Stimulated activated CD8-positive, alpha-beta memory T cell treated with anti-CD3 and anti-CD28 coated beads, Interleukin-4, amount 100 ng/mL, for 4 hours (primary cell): ENCODE measurements at places on chromosomes 1 and 21.

DNA sequence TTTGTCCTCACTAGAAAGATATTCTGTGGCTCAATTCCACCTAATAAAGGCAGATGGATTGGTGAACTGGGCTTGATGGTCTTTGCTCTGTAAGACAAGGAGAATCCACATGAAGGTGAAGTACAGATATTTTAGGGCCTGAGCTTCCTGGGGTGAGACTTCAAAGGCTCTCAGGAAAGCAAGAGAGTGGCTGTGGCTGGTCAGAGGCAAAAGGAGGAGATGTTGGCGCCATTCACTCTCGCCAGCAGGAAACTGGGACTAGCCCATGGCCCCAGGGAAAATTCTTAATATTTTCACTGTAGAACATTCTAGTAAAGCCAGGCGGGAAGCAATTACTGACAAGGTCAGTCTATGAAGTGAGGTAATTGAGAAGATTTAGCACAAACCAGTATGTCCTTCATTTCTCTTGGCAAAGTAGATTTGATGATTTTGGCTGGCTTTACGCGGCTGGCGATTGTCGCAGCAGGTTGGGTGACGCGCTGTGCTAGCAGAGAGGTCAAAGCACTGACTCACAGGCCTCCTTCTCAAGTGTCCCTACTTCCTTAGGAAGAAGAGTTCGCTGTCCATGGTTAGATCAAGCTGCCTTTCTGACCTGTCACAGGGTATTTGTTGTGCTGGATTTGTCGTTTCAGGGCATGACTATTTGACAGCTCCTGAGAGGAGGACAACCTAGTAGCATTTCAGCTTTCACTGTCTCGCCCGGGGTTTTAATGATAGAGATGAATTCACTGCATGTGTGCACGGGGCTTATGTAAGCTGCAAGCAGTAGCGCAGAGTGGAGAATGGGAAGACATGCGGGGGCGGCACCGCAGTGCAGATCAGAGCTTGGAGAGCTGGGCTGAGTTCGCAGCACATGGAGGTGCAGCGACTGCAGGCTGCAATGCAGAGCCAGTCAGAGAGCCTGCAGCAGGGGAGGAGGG, 32.7 kb downstream of the XCL1 start:
- DNase-seq: no peak

DNA sequence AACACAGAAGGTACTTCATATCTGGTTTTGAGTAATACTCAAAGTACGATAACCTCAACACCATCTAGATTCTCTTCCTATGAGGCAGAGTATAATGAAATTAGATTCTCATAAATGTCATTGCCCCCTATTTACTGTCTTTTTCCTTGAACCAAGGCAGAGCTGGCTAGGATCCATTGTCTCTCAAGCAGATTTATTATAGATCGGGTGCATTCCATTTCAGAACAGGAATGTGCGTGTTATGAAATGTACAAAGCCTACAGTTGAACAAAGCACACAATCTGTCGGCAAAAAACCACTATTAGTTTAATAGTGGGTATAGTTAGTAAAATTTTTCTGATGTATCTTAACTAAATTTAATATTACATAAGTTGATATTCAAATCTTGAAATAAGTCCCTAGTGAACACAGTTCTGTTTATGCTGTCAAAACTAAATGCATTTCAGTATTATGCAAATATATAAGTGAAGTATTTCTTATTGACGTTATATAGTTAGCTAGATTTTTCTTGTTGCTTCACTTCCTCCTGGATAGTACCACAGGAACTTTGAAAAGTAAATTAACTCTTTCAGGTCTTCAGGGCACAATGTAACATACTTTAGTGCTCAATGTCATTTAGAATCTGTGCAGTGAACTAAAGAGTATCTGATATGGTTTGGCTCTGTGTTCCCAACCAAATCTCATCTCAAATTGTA, 92.1 kb downstream of the DDAH1 start:
- DNase-seq: no peak

DNA sequence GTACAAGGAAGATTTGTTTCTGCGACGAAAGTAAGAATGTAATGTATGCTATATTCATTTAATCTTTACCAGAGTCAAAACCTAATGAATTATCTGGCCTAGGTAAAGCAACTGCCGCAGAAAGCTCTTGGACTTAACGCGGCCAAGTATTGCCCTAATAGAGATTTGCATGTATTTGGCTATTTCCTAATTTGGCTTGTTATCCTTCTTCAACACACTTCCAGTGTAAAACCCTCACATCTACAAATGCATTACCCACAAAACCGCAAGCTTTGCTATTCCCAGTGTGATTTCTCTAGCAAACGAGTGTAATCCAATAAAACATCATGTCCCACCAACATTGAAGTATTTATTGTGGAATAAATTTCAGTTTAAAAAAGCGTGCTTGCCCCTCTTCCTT, 123.8 kb upstream of the LMO4 start:
- no peak for DNase-seq

GRCh38 chr1:52917156-52917555, 4.4 kb downstream of the ECHDC2 start:
- no peak for DNase-seq

DNA sequence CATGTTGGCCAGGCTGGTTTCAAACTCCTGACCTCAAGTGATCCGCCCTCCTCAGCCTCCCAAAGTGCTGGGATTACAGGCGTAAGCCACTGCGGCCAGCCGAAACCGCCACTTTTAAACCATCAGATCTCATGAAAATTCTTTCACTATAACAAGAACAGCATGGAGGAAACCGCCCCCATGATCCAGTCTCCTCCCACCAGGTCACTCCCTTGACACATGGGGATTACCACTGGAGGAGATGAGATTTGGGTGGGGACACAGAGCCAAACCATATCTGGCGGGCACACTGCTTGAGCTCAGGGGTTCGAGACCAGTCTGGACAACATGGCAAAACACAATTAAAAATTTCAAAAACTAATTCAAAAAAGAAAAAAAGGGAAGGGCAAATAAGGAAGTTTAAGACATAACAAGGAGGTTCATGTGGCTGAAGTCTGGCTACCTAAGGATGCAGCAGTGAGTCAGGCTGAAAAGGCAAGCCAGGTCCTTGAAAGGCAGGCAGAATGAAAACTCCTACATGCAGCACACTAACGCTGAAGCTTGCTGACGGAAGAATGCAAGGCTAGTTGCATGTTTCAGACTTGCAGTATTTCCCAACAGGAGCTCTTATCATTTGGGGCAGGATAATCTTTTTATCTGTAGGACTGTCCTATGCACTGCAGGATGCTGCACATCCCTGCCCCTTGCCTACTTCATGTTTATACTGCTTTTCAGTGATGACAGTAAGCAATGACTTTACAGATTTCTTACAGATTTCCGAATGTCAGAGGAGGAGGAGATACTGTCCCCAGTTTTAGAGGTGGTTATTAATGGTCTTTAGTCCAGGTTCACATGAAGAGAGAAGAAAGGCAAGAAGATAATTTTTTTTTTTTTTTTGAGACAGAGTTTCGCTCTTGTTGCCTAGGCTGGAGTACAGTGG, 49.3 kb downstream of the FBXO42 start:
- DNase-seq: no peak

DNA sequence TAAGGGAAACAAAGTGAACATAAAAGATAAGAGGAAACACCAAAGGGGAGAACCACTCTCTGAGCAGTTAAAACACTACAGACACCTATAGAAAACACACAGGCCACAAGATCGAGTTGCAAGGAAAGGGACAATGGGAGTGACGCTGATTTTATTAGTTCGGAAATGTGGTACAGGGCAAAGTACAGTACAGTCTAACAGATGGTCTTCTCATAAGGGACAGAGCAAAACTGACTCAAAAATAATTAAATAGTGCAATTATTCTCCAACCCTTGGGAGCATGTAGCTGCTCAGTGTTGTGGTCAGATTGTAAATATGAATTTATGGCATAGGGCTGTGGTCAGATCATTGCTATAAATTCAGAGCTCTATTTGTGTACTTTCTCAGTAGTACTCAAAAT, 352.0 kb downstream of the USH2A start:
- no peak for DNase-seq

DNA sequence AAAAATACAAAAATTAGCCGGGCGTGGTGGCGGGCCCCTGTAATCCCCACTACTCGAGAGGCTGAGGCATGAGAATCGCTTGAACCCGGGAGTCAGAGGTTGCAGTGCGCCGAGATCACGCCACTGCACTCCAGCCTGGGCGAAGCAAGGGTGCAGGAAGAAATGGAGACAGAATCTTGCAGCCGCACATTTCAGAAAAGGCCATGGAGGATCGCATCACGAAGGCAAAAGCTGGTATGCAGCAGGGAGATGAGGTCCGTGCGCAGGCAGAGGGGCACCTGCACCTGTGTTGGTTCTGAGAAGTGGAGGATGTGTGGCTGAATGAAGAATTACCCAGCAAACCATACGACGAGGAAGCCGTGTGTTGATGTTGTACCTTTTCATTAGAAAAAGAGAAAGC, 53.0 kb upstream of the ABCG1 start:
- no peak for DNase-seq

DNA sequence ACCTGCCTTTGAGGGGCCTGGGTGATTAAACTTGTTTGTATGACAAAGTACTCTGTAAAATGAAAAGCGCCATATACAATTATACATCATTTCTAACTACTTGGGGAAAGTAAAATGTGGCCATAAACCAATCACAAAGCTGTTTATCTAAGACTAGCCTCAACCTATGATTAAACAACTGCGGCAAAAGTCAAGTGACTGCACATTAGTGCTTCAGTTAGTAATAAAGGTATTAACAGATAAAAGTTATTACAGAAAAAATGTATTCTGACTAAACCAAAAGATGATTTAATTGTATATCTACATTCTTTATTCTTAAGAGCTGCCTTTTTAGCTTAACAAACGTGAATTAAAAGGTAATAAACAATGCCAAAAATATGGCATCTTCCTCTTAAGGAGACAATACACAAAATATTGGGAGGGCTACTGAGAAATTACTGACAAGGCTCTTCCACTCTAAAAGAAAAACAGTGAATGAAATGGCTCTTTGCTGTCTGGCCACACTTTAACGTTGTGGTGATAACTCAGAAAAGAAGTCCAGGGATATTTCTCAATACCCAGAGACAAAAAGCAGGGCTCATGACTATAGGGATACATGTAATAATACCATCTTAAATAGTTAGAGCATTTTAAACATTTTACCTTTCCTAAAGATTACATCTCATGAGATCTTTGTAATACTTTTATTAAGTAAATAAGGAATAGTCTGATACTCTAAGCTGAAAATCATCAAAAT, 8.6 kb downstream of the ARHGAP29 start:
- no peak for DNase-seq

- no peak for DNase-seq
Measured at GRCh38 chr21:40270047-40270446, 402.8 kb downstream of the PCP4 start.

GRCh38 chr1:231233735-231234417, 7.1 kb upstream of the GNPAT start:
- no peak for DNase-seq

- DNase-seq: no peak
Measured at GRCh38 chr1:75693551-75693950, 31.0 kb upstream of the ACADM start.

DNA sequence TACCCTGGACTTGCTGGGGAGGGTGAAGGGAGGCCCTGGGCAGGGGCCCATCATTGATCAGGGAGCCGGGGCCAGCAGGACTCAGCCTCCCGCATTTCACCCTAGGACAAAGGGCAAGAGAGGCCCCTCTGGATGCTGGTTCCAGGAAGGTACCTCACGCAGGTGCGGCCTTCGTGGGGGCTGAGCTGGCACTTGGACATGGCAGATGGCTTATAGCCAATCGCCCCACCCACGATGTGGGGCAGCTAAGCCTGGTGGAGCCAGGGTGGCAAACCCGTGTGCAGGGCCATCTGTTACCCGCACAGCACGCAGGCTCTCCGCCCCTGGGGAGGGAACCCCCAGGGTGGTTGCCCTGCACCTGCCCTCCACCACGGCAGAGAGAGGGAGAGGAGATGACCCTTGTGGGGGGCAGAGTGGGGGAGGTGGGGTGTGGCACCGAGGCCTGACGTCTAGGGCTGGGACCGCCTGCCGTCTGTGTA, 2.5 kb downstream of the TFF3 start:
- DNase-seq: no peak

DNA sequence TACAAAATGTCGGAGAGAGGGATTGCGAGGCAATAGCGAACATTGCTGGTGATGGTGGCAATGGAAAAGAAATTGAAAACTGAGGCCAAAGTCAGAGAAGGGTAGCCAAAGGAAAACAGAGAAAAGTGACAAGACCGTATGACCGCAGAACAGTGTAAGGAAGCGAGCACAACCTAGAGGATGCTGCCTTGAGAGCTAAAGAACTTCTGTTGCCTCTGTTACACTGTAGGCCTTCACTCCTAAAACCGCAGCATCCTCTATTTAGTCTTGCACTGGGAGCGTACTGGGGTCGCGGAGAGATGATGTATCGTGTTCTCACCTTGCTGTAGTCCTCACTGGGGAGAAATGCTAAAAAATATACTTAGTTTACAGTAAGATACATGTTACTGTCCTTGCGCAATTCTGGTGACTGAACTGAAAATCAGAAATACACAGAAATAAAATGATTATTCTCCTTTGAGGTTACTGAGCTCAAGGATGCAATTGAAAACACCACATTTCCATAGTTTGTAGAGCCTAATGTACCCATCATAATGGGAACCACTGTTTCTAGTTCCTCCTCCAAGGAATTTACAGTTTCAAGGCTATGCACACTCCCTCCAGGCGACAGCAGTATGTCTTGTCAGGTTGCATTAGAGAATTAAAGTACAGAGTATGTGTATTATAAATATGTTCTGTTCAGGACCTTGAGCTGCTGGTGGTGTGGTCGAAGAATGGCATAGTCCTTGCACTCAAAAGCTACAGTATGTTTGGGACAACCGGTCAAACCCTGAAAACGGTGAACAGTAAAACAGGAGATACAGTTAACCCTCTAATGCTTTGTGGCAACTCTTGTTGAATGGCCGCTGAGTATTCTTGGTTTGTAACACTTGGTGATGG, 1.3 kb downstream of the NEK7 start:
- no peak for DNase-seq

DNA sequence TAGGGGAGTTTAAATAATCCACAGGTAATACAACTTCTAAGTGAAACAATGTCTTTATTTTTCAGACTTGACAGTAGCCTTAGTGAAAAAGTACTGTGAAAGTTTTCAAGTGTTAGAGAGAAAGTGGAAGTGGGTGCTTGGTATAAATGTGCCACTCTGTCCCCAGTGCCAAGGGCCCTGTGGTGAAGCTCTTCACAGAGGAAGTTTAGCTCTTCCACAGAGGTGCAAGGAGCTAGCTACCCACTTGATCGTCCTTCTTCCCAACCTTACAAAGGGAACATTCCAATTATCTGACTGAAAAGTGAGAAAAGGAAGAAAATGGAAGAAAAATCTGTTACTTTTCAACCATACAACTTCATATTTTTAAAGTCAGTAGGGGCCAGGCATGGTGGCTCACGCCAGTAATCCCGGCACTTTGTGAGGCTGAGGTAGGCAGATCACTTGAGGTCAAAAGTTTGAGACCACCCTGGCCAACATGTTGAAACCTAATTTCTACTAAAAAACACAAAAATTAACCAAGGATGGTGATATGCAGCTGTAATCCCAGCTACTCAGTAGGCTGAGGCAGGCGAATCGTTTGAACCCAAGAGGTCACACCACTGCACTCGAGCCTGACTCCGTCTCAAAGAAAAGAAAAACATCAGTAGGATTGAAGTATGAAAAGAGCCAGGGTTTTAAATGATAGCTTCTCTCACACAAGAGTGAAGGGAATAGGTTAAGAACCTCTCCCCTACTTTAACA, 41.0 kb upstream of the PTPRC start:
- no peak for DNase-seq
